ENCODE measurements at places on chromosomes 11 and 22.

- no peak for DNase-seq
Observed at GRCh38 chr22:19497245-19497644, 17.5 kb downstream of the CDC45 start.

GRCh38 chr22:41827671-41828070, 5.2 kb upstream of the SREBF2 start:
- DNase-seq = no peak

- no peak for DNase-seq
Observed at GRCh38 chr22:46721501-46722085, 16.5 kb downstream of the CERK start.

DNA sequence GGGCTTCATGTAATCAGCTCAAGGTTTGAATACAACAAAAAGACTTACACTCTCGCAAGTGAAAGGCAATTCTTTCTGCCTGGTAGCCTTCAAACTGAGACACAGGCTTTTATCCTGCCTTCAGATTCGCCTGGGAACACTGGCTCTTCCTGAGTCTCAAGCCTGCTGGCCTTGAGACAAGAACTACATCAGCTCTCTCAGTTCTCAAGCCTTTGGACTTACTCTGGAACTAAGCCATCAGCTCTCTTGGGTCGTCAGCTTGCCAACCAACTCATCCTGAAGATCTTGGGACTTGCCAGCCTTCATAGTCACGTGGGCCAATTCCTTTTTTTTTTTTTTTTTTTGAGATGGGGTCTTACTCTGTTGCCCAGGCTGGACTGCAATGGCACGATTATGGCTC, 35.7 kb upstream of the LRRC10B start:
- DNase-seq = no peak

- no peak for DNase-seq
Observed at GRCh38 chr22:33803371-33804282, 116.6 kb downstream of the LARGE1 start.

- DNase-seq = no peak
Observed at GRCh38 chr11:95680169-95680929, 109.2 kb downstream of the FAM76B start.

DNA sequence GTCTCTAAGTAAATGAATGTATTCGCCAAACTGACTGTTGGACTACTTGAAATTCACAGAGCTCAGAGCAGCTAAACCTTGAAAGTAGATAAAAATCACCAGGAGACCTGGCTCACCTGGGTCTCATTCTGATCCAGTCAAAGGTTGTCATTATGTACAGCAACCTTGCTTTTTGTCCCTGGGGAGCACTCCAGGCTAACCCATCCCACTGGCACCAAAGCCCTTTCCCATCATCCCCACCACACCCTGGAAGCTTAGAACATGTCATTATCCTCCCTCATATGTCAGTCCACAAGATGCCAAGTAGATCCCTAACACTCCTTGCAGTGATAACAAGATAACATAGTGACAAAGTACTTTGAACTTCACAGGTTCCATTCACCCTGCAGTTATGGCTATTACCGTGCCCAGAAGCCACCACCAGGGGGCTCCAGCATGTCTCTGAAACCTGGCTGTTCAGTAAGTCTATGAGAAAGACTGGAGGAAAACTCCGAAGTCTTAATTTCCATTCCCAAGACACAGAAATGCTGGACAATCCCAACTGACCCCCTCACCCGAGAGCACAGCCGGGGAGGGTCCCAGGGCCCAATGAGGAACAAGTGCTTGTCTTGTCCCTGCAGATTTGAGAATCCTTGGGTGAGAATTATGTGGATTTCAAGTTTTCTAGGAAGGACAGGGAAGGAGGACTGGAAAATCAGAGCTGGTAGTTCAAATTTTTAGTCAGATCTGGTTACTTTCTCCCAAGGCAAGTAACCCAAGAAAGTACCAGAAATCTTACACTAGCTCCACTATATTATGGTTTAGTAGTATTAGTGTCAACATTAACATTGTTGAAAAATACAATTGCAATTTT, 43.0 kb upstream of the USP47 start:
- DNase-seq = peak; percentile 32

- DNase-seq = no peak
Observed at GRCh38 chr11:44096360-44097185, 1.1 kb downstream of the EXT2 start.

DNA sequence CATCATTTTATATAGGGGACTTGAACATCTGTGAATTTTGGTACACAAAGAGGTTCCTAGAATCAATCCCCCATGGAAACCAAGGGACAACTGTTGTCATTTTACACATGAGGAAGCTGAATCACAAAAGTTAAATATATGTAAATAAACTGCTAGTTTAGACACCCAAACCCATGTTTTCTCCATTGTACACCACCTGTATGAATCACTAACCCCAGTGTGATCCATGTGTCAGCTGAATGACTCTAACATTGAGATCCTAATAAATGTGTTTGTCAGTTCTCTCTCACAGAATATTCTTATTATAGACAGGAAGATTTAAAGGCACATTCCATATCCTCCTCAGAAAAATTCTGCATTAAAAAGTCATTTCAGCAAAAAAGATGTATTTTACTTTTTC, 83.3 kb downstream of the ATG16L2 start:
- no peak for DNase-seq

DNA sequence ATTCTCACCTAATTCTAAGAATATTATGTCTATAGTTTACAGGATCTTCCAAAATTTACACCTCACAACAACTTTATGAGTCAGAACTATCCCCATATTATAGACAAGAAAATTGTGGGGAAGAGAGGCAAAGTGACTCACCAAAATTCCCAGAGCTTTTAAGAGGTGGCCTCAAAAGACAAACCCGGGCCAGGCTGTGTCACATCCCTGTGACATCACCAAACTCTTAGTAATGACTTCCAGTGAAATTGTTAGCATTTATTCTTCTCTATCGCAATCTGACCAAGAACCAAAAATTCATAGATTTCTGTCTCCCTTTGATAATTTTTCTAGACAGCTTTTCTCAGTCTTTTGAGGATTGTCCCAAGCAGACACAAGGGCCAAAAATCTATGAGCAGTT, 134.3 kb downstream of the SNX19 start:
- no peak for DNase-seq

- no peak for DNase-seq
Observed at GRCh38 chr22:20399866-20400605, 6.1 kb downstream of the ZNF74 start.

- DNase-seq = no peak
Observed at GRCh38 chr22:43476341-43476740, 64.5 kb downstream of the MPPED1 start.
